ENCODE measurements at places on chromosomes 2 and 18. TPM values are rescaled to one million over a fixed set of nuclear protein-coding genes. Genes with fewer than 3 reads are reported as not detected.

DNA sequence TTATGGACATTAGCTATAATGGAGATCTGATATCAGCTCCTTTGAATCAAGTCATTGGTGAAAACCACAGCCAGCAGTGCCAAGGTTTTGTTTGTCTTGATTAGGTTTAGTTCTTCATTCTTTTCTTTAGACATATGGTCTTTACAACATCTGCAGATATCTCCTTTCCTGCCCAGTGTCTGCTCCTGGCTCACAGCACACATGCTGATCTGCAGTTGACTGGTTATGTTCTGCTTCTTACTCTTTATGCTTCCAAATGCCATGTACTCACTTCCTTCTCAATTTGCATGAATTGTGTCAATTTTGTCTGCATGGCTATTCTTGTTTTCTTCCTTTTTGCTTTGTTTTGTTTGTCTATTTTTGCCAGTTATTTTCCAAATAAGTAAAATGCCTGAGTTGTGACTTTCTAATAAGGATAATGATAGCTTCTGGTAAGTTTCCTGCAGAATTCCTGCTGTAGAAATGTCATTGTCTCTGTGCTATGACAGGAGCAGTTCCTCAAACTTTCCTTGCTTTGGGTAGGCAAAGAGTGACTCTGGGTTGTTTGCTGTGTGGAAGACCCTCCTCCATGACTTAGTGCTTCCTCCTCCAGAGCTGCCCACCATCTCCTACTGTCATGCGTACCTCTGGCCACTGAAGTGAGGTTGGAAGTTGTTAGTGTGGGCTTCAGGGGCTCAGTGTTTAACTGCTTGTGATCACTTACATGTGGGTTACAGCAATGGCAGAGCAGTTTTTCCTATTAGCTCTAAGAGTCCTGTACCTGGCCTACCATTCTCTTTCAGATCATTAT is 8.2 kb downstream of the ARHGAP25 start:
- H3K4me3 ChIP-seq: no peak overlapping the region
- peak overlapping the region; percentile 65 for H3K27ac ChIP-seq
- H3K36me3 ChIP-seq: no peaks in the 10 kb centered on the region

DNA sequence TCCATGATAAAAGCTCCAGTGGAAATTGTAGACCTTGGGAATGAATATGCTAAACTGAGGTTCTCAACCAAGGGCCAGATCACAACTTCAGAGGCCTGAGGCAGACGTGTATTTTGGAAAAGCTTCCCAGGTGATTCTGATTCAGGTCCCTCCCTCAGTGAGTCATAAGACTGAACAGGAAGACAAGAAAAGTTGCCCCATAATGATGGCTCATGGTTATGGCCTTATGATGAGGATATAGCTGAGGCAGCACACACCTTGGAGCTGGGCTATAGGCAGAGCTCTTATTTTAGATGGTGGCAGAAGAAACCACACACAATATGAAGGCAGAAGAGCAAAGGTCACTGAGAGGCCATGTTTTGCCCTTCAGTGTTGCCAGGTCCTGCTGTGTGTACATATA is 9.6 kb downstream of the ANTXR1 start:
- no peak for DNase-seq
- no peaks in the 10 kb centered on the region for H3K36me3 ChIP-seq
- peaks cover 4% of the 10 kb centered on the region for H3K4me1 ChIP-seq
- no peak overlapping the region for H3K27ac ChIP-seq
- no peak overlapping the region for H3K4me3 ChIP-seq

DNA sequence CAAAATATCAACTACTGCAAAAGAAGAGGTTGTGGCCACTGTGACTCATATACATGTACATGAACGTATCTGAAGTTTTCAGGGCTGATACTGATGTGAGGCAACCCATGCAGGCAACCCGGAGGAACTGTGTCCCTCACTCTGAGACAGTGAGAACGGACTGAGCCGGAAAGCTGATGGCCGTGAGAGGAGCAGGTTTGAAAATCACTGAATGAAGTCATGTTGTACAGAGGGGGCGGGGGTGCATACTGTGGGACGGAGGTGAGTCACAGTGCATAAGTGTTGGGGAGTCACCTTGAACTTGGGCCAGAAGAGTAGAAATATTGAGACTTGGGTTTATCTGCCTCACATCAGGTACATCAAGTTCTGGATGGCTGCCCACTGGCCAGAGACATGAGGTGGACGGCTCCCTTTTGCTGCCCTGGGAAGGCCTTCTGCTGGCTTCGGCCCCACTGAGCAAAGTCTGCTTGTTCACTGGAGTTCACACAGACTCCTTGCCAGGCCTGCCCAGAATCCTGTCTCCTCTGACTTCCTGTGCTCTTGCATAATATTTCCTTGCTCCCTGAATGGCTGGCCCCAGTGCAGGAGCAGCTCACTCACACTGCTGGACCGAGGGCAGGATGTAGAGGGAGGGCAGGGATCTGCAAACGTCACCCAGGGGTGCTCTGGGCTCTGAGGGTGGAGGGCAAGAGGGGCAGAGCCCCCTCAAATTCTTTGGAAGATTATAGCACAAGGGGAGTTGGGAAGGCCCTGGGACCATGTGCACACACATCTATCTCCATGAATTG is 18.1 kb downstream of the EPAS1 start:
- peaks cover 96% of the 10 kb centered on the region for H3K4me1 ChIP-seq
- DNase-seq: peak; percentile 89
- peak overlapping the region; percentile 6 for H3K4me3 ChIP-seq
- no peaks in the 10 kb centered on the region for H3K27me3 ChIP-seq

- peaks cover 4% of the 10 kb centered on the region for H3K4me1 ChIP-seq
- no peak for DNase-seq
- H3K27ac ChIP-seq: no peak overlapping the region
- no peak overlapping the region for H3K4me3 ChIP-seq
- no peaks in the 10 kb centered on the region for H3K36me3 ChIP-seq
Measured at GRCh38 chr2:109531896-109532727, 81.7 kb downstream of the SEPTIN10 start.

The SNORC gene
- 0.96 TPM for total RNA-seq

DNA sequence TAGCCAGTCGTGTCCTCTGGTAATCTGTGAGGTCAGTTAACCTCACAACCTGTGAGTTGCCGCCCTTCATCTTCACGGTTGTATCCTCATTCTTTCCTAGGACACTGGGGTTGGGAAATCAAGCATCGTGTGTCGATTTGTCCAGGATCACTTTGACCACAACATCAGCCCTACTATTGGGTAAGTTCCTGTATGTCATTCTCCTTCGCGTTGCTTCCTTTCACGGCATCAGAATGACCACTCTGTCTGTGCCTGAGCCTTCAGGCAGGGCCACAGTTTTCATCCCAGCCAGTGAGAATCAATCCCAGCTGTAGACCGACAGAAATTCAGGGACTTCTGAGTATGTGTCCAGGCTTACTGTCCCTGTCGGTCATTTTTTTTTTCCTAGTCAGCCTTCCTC is 67.1 kb downstream of the RAB31 start:
- peaks cover 12% of the 10 kb centered on the region for H3K4me1 ChIP-seq
- peak overlapping the region; percentile 42 for H3K27ac ChIP-seq

The OR6B2 gene
- not detected for total RNA-seq

GRCh38 chr2:45494275-45494977 is 116.6 kb downstream of the SRBD1 start:
- H3K4me3 ChIP-seq: no peak overlapping the region
- H3K4me1 ChIP-seq: no peaks in the 10 kb centered on the region
- H3K36me3 ChIP-seq: no peaks in the 10 kb centered on the region
- H3K27me3 ChIP-seq: no peaks in the 10 kb centered on the region
- no peak for DNase-seq

GRCh38 chr18:48963586-48964470 is 13.1 kb upstream of the SMAD7 start:
- H3K4me1 ChIP-seq: no peaks in the 10 kb centered on the region
- H3K36me3 ChIP-seq: no peaks in the 10 kb centered on the region
- H3K27ac ChIP-seq: peak overlapping the region; percentile 33
- H3K27me3 ChIP-seq: no peaks in the 10 kb centered on the region

GRCh38 chr2:143121079-143121478 is 8.1 kb upstream of the ARHGAP15 start:
- H3K27me3 ChIP-seq: no peaks in the 10 kb centered on the region
- no peaks in the 10 kb centered on the region for H3K36me3 ChIP-seq
- no peak overlapping the region for H3K27ac ChIP-seq
- H3K4me3 ChIP-seq: no peak overlapping the region

DNA sequence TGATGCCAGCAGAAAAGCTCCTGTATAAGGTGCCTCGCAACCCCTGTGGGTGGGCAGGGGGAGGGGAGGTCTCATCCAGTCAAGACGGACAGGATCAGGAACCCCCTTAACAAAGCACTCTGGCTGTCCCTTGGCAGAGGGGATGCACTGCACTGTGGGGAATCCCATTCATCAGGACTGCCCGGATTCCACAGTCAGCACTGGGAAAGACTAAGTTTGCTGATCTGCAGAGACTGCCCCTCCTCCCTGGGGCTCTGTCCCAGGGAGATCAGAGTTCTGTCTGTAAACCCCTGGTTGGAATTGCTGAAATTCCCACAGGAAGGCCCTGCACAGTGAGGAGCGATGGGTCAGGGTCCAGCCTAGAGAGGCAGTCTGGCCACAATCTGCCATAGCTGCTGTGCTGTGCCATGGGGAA is 149.5 kb upstream of the RBBP8 start:
- no peaks in the 10 kb centered on the region for H3K27me3 ChIP-seq
- no peaks in the 10 kb centered on the region for H3K36me3 ChIP-seq
- DNase-seq: no peak
- no peak overlapping the region for H3K27ac ChIP-seq

DNA sequence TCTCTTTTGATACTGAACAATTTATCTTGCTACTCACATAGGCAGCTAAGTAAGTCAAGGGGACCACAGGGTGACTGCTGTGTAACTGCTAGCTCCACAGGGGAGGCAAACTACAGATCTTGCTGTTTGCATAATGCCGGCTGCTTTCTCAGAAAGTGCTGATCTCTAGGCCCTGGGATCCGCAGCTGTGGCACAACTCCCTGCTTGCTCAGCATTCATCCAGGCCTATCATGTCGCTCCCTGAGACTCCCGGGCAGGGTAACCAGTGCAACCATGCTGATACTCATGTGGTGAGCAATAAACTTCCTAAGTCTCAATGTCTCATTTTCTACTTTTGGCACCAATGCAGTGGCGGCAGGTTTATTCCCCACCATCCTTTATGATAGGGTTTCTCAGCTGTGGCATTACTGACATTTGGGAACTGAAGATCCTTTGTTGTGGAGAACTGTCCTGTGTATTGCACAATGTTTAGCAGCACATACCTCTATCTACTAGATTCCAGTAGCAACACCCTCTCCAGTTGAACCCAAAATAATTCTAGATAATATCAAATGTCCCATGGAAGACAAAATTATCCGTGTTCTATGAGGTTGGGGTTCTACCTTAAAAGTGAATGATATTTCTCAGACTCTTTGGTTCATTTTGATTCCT is 1101.3 kb downstream of the LRP1B start:
- no peaks in the 10 kb centered on the region for H3K4me1 ChIP-seq
- no peak for DNase-seq
- H3K4me3 ChIP-seq: no peak overlapping the region
- no peaks in the 10 kb centered on the region for H3K27me3 ChIP-seq
- H3K36me3 ChIP-seq: no peaks in the 10 kb centered on the region
- no peak overlapping the region for H3K27ac ChIP-seq

The CTLA4 gene
- 1.4 TPM for total RNA-seq

- no peak overlapping the region for H3K27ac ChIP-seq
- no peaks in the 10 kb centered on the region for H3K4me1 ChIP-seq
- no peak for DNase-seq
Measured at GRCh38 chr18:22734791-22735627, 198.1 kb upstream of the RBBP8 start.

GRCh38 chr2:127428815-127429109 is 10.5 kb downstream of the PROC start:
- H3K4me1 ChIP-seq: peaks cover 2% of the 10 kb centered on the region
- no peaks in the 10 kb centered on the region for H3K36me3 ChIP-seq
- H3K27me3 ChIP-seq: peaks cover under 1% of the 10 kb centered on the region
- H3K4me3 ChIP-seq: no peak overlapping the region
- H3K27ac ChIP-seq: no peak overlapping the region

The UPP2 gene
- total RNA-seq: not detected
